RCC 7860 (cell line): ENCODE measurements at places on chromosomes 7 and 10.

DNA sequence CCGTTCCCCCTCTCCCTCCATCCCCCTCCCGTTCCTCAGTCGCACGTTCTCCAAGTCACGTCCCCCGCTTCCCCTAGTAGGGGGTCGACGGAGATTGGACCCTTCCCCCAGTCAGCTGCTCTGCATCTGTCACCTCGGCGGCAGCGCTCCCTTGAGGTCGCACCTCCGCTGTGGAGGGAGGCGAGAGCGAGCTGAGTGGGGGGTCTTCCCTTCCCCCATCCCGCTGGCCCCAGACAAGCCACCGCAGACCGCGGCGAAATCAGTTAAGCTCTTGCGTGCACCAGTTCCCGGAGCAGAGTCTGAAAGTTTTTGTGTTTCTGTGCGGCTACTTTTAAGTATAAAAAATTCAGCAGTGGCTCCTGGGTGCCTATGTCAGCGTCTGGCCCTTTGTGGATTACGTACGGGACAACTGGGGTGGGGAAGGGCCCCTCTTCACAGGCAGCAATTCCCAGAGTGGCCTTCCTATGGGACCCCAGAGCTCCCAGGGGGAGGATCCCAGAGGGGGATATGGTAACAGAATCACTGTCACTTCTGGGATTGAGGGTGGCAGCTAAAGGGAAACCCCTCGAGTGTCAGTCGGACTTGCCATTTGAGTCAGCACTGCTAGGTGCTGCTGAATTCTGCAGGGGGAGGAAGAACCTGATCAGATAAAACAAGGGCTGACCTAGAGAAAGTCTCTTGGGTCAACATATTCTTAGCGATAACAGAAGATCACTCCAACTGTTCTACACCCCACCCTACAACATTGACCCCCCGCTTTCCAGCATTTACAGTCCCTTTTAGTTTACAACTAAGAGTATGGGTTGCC lies 12.5 kb upstream of the DDIT4 start:
- peak; percentile 56 for DNase-seq

- DNase-seq: no peak
These were observed 408.9 kb upstream of the SEMA3D start for GRCh38 chr7:85595750-85596178.

DNA sequence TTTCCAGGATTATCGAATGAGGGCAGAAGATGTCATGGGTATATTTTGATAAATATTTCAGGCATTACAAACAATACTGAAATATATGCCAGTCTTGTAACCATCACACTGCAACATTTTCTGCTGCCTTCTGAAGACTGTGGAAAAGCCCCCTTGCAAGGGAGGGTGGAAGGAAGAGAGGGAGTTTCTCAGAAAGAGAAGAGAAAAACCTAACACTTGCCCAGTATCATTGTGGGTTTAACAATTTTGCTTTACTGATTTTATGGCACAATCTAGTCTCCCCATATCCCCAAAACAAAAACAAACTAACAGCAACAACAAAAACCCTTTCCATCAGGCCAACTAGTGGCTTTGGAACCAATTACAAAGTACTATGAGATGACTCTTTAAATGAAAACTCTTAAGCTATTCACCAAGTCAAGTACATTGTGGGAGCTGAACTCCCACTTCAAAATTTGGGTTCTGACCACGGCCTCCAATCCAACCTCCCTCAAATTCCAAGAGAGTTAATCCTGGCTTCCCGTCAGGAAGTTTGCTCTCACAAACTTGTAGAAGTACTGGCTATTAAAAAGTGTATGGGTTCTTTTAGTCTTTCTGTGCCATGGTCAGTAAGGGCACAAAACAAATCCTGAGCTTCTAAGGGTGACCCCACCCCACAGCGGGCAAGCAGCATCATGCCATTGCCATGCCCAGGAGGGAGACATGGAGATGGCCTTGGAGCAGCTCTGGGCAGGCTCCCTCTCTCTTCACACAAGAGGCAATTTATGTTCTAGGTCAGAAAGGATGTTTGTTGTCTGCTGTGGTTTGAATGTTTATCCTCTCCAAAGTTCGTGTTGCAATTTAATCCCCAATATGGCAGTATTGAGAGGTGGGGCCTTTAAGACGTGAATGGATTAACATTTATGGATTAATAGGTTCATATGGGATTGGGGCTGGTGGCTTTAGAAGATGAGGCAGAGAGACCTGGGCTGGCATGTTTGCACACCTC lies 96.3 kb downstream of the JAZF1 start:
- DNase-seq: no peak

- DNase-seq: no peak
These were observed 379.9 kb downstream of the SH2D4B start for GRCh38 chr10:80917636-80918035.

GRCh38 chr7:134458341-134458805 lies 527 bp downstream of the AKR1B1 start:
- peak; percentile 25 for DNase-seq

GRCh38 chr10:106487726-106488125 lies 676.8 kb downstream of the SORCS1 start:
- no peak for DNase-seq

DNA sequence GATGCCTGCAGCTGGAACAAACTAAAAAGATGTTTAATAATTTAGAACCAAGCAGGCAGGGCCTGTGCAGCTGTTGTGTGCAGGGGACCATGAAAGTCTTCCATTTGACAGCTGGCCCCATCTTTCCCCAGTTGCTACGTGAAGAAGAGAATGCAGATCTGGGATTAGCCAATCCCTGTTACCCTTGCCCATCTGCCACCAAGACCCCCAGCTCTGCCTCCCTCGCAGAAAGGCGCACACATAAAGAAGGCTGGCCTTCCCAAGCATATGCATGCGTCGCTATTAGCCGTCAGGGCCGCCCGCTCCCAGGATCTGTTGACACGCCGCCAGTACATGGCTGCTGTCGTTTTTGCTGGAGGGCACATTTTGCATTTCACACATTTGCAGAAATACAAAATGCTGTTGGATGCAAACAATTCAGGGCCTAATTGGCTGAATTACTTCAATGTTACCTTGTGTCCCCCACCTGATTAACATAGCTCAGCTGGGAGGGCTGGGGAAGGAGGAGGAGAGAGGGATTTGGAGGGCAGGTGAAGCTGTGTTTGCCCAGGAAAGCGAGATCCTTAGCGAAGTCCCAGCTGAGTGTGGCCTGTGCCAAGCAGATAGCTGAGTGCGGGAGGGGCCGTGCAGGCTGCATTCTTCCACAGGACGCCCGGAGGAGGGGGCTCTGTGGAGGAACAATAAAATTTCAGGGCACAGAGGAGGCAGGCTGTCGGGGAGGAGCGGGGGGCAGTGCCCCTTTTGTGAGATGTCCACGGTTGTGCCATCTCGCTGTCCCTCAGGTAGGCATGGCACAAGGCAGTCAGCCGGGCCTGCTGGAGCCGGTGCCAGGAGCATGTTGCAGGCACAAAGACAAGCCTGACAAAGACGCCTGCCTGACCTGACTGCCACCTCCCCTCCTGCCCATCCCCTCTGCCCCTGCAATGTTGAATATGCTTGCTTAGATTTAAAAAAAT lies 443.0 kb upstream of the MKI67 start:
- no peak for DNase-seq

DNA sequence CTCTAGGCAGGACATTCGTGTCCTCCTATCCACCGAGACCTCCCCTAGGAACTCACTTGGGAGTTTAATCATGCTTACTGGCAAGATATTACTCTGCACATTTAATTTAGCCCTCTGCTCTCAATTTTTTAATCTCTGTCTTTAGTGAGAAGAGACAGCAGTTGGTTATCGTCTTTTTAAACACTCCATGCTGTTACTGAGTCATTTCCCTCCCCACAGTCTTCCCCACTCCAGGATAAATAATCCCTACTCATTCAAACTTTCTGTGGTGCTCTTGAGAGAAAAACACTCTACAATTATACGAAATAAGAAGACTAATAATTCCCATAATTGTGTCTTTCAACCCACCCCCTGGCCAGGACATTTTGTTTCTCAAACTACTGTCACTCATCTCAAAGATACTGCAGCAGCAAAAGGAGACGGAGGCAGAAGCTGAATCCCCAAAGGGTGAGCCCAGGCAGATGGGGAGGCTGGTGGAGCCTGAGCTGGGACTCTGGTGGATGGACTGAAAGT lies 84.2 kb downstream of the ANK3 start:
- no peak for DNase-seq

GRCh38 chr7:130921391-130922180 lies 187.6 kb upstream of the KLF14 start:
- DNase-seq: peak; percentile 94

- no peak for DNase-seq
These were observed 204.7 kb upstream of the ZNF32 start for GRCh38 chr10:43853369-43853768.

DNA sequence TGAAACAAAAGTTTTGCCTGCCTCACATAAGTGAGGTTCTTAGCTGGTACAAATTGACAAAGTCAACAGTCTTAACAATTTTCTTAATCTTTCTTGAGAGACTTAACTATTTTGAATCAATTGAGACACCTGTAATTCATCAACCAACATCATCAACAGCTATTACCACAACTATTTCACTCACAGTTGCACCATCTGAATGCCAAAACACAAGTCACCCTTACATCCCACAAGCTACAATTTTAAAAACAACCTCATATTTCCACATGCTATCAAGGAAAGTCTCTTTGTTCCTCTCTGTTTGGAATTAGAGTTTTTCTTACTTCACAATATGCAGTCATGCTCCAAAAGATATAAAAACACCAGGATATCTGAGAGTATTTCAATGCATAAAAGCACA lies 4.9 kb downstream of the SMURF1 start:
- no peak for DNase-seq

- DNase-seq: no peak
These were observed 46.1 kb downstream of the PAX2 start for GRCh38 chr10:100791369-100792058.

GRCh38 chr10:123402656-123403055 lies 248.5 kb downstream of the BUB3 start:
- DNase-seq: no peak

DNA sequence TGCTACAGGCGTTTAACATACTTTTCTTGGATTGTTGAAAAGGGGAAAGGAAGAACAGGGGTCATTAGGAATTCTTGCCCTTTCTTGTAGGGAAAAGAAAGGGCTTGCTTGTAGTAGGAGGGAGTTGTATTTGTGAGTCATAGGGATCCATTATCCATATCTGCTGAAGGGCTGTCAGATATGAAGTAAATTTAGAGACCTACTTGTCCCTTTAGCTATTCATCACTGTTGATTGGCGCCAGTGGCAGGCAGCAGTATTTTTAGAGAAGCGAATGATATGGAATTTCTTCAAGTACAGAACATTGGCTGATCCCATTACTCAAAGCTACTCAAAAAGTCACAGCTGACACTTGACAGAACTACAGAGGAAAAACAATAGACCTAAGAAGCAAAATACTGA lies 97.7 kb downstream of the CELF2 start:
- no peak for DNase-seq

- peak; percentile 16 for DNase-seq
These were observed 18.2 kb downstream of the MYOF start for GRCh38 chr10:93463723-93464476.
